AG09319 (cell line): ENCODE measurements at places on chromosomes 16 and 17.
A peak's percentile ranks its signal among the peaks of the same experiment; 100 is the strongest.

DNA sequence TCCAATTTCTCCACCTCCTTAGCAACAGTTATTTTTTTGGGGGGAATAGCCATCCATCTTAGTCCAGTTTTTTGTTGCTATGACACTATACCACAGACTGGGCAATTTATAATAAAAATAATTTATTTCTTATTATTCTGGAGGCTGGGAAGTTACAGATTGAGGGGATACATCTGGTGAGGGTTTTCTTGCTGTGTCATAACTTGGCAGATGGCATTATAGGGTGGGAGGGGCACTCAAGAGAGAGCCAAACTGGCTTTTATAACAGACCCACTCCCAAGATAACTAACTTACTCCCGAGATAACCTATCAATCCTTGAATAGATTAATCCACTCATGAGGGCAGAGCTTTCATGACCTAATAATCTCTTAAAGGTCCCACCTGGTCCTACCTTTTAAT, 84.2 kb downstream of the ABCA8 start:
- DNase-seq = no peak

- DNase-seq = no peak
Measured at GRCh38 chr16:53041320-53042051, 11.2 kb downstream of the CHD9NB start.

DNA sequence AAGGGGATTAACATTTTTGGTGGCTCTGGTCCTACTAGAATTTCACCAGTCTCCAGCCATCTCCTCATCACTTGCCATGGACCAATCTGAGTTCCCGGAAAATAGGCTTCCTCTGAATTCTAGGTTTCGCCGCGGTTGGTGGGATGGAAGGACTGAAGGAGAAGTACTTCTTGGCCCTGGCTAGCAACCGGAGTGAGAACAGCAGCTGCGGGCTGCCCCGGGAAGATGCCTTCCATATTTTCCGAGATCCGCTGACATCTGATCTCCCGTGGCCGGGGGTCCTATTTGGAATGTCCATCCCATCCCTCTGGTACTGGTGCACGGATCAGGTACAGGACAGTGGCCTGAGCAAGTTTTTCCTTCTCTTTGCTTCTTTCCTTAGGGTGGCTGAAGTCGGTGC, 45.0 kb downstream of the SLC5A11 start:
- no peak for DNase-seq

GRCh38 chr16:21937336-21937829, 15.8 kb upstream of the UQCRC2 start:
- DNase-seq = no peak

GRCh38 chr17:62724398-62725146, 83.5 kb downstream of the MARCHF10 start:
- DNase-seq = no peak

DNA sequence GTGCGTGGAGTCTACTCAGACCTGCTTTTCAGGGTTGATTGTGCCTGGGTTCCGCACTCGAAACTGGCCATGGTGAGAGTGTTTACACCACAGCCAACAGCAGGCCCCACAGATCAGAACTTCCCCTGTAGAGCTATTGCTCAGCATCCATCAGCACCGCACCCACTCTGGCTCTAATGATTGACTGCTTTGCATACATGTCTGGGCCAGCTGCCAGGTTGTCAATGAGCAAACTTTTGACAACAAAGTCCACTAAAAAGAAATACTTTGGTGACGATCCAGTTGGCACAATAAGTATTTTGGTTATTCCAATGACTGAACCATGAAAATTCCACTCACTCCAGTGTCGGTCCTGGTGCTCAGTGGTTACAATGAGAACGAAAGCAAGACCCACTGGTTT, 190.7 kb downstream of the FOXL1 start:
- DNase-seq = no peak

GRCh38 chr17:63954402-63955063, 18.2 kb downstream of the SCN4A start:
- DNase-seq = no peak

GRCh38 chr17:47879028-47879585, 16.9 kb upstream of the SP2 start:
- no peak for DNase-seq

- DNase-seq = no peak
Measured at GRCh38 chr17:82397449-82398335, 20.5 kb upstream of the HEXD start.

- no peak for DNase-seq
Measured at GRCh38 chr17:27345141-27345904, 51.4 kb downstream of the WSB1 start.

GRCh38 chr17:15290605-15291004, 25.5 kb upstream of the PMP22 start:
- DNase-seq = no peak

DNA sequence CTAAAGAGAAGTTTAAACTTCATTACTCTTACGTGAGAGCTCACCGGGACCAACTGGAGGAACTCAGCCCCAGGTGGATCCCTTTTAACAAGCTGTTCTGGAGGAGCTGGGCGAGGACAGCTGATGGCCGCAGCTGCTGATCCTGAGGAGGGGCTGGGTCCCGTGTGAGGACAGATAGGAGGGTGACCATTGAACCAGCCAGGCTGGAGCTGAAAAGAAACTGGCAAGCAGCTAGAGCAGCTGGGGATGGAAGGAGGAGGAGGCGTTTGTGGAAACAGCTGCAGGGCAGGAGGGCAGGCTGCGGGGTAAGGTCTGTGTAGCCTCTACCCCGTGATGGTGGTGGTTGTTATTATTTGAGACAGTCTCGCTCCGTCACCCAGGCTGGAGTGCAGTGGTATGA, 119.5 kb downstream of the AATF start:
- no peak for DNase-seq

GRCh38 chr16:2212362-2213324, 2.0 kb upstream of the BRICD5 start:
- no peak for DNase-seq

DNA sequence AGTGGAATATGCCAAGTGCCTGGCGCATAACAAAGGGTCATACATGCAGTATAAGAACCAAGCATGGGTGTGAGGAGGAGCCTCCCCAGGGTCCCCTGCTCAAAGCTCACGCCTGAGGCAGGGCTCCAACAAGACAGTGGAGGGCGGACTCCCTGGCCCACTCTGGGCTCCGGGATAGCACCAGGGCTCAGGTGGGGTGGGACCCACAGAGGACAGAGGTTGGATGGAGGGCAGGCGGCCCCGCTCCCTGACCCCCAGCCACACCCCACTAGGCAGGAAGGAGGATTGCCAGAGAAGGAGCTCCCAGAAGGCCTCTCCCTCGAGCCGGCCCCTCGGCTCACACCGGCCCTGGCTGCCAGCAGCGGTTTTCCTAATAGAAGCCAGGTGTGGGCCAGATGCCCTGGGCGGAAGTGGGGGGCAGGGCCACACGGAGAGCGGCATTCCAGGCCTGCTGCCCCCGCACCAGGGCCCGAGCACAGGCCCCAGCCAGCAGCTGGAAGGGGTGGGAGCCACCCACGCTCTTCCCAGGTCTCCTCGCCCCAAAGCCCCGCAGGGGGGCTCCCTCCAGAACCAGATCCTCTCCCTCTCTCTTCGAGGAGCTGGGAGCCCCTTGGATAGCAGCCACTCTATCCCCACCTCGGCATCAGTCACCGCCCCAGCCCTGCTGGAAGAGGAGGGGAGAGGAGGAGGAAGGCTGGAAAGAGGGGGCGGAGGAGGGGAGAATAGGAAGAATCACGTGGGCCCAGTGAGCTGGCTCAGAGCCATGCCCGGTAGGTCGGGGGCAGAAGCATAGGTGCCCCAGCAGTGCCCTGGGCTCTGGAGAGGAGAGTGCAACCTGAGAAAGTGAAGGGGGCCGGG, 21.0 kb downstream of the VASN start:
- DNase-seq = peak; percentile 79

GRCh38 chr17:30248786-30249185, 13.3 kb upstream of the SLC6A4 start:
- no peak for DNase-seq

GRCh38 chr17:81445642-81446503, 50.6 kb downstream of the BAHCC1 start:
- DNase-seq = peak; percentile 44

DNA sequence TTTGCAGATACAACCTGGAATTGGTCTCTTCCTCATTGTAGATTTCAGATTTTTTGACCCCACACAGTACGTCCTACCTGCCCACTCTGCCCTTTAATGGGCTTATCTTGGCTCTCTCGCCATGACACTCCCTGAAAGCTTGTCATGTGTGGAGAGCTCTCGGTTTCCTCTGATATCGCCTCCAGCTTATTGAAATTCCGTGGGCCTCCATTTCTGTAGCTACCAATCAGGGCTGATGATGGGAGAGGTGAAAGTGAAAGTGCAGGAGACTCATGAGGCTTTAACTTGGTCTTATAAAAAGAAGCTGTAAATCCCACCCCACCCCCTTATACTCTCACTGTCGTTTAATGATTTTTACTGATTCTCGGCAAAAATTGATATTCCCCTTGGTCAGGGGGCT, 17.7 kb downstream of the HOXB1 start:
- DNase-seq = no peak

- DNase-seq = no peak
Measured at GRCh38 chr16:67843343-67843765, 1.2 kb downstream of the THAP11 start.

DNA sequence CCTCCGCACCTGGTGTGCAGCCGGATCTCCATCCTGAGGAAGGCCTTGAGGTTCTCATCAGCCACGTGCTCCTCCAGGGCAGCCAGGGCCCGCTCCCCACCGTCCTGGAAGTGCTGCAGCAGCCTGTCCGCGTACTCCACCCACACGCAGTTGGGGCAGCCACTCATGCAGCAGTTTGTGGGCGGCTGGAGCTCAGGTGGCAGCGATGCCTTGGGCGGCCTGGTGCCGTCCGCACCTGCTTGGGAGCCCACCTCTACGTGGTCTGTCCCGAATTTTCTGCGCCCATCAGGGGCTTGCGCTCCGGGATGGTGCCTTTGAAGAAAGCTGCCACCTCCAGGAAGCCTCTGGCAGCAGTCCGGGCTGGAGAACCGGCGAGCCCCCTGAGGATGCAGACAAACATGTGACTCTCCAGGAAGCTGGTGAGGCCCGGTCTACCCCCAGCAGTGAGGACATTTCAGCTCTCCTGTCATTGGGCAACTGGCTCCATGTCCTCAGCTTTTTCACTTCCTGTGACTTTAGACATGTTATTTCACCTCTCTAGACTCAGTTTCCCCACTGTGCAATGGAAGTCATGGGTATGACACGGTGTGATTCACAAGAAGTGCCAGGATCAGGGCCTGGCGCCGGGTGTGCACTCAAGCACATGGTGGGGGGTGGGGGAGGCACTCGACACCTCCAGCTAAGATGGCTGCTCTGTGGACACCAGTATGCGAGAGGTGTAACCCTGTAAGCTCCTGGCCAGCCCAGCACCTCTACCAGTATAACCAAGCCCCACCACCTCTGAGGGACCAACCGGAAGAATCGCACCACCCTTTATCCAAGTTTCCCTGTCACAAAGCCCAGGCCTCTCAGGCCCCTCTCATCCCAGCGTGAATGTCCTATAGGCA, 957 bp downstream of the OXLD1 start:
- no peak for DNase-seq

GRCh38 chr16:70440009-70440692, 1.3 kb upstream of the ST3GAL2 start:
- no peak for DNase-seq

GRCh38 chr16:64313726-64314125, 808.1 kb downstream of the CDH11 start:
- DNase-seq = no peak

DNA sequence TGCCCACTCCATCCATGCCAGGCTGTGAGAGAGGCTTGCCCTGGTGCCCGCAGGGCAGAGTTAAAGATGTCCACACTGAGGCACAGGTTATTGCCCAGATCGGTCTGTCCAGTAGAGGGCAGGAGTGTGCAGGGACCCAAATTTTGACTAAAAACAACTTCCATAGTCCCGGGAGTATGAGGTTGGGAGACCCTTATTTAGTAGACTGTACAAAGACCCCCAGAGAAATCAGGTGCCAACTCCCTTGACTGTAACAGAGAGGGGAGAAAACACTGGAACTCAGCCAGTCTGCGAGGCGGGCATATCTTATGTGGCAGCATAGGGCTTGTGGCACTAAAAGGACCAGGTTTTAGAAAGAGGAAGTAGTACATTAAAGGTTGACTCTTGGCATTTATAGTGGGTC, 43.4 kb downstream of the HNF1B start:
- no peak for DNase-seq

DNA sequence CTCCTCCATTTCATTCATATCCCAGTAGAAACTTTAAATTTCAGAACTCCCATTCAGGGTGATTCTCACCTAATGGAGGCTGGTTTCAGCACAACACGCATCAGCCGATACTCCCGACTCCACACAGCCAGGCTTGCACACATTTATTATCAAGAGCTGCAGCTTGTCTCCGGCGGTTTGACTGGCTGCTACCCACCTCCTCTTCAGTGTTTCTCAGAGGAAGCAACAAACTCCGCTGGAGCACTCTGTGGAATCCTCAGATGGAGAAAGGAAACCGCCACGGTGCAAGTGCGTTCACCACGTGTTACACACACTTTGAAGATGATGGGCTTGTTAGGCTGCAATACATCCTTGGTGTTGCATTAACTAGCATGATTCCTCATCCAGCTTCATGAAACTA, 39.7 kb upstream of the NUDT7 start:
- DNase-seq = no peak

GRCh38 chr16:59397638-59398037, 663.5 kb upstream of the GOT2 start:
- no peak for DNase-seq

- no peak for DNase-seq
Measured at GRCh38 chr17:15321556-15322251, 19.7 kb downstream of the TEKT3 start.

GRCh38 chr17:19000531-19001325, 3.8 kb downstream of the FAM83G start:
- no peak for DNase-seq

DNA sequence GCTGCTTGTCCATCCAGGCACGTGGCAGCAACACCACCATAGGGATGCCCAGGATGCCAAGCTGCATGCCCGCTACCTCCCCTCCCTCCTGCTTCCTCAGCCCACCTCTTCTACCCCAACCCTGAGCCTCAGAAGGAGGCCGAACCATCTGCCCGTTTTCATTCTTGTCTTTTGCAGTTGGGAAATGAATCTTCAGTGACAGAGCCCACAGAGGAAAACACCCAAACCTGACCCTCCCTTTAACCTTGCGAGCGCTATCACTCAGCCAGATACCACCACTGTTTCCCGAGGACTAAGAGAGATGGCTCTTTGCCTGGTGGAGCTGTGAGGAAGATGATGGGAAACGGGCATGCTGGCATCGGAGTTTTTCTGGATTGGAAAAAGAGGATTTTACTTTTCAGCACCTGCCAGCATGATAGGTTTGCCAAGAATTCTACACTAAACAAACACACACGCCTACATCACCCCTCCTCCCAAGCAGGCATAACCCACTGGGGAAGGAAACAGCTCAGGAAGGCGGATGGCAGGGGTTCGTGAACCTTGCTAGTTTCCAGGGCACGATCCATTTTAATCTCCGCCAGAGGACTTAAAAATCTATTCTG, 457.4 kb downstream of the SLC39A11 start:
- DNase-seq = no peak
